ENCODE measurements at places on chromosomes 16 and 17.

GRCh38 chr17:34756637-34757021, 177.2 kb downstream of the TMEM132E start:
- DNase-seq: no peak

DNA sequence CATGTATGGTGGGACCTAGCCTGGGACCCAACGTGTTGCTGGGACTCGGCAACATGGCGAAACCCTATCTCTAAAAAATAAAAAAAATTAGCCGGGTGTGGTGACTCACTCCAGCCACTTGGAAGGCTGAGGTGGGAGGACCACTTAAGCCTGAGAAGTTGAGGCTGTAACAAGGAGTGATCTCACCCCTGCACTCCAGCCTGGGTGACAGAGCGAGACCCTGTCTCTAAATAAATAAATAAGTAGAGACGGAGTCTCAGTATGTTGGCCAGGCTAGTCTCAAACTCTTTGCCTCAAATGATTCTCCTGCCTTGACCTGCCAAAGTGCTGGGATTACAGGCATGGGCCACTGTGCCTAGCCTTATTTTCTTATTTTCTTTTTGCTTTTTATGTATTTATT, 10.1 kb upstream of the CNP start:
- DNase-seq: no peak

GRCh38 chr16:10242916-10243315, 60.7 kb upstream of the GRIN2A start:
- no peak for DNase-seq

GRCh38 chr16:81758376-81758775, 20.7 kb upstream of the PLCG2 start:
- DNase-seq: no peak

DNA sequence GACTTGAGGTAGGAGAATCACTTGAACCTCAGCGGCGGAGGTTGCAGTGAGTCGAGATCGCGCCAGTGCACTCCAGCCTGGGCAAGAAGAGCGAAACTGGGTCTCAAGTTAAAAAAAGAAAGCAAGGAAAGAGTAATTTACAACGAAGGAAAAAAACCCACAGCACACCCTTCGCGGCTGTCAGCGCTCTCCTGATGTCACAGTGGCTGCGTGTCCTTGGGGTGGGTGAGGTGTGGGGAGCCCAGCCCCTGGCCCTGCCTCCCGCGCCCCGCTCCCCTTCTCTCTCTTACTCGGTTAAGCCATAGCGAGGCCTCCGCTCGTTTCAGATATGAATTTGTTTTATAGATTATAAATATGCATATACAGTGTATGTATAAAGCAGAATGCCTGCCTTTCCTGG, 740 bp upstream of the JPT2 start:
- DNase-seq: no peak

GRCh38 chr17:50865868-50866260, 290 bp downstream of the TOB1 start:
- DNase-seq: no peak

GRCh38 chr16:79061181-79061580, 539.4 kb downstream of the MAF start:
- DNase-seq: no peak

DNA sequence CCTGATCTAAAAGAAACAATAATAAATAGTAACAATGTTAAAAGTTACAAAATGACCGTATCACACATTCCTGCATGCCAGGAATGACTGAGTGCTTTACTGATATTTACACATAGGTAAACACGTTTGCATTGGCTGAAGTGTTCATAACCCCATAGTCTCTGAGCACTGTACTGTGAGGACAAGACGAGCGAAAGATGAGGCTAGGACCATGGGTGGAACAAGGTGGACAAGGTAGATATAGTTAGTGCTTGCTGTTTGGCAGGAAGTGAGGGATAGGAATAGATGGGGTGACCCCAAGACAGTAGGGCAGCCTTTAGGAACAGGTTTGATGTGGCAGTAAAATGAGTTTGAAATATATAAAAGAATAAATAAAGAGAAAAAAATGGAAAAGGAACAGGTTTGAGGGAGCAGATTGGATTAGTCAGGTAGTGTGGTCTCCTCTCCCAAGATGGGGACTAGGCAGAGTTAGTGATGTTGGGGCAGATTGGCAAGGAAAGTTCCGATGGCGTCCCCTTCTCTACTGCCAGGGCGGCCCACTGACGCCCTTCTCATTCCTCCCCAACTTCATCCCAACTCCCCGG, 452 bp upstream of the E2F4 start:
- no peak for DNase-seq

DNA sequence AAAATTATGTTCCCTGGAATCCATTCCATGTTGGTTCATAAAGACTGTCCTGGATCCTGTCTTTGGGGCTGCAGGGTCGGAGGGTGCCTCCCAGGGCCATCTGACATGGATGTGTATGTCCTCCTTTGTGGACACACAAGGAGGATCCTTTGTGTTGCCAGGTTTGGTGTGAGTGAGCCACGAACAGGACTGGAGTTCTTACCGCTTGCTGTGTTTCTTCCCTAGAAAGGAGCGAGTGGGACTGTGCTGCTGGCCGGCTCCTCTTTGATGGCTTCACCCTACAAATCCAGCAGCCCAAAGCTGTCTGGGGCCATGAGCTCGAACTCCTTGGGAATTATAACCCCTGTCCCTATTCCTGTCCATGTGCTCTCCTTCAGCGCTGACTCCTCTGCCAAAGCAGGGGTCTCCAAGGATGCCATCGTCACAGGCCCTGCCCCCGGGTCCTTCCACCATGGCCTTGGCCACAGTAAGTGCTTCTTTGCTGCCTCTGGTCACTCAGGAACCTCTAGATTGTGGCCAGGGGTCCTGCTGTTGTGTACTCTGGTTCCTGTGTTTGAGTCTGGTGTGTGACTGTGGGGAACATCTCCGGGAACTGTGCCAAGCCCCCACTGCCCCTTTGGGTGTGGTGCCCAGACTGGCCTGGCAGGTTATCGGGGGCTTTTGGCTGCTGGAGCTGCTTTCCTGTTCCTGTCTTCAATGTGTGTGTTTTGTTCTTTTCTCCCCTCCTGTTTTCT, 29.5 kb downstream of the UBN1 start:
- no peak for DNase-seq

GRCh38 chr16:11668623-11669379, 546 bp downstream of the SNN start:
- no peak for DNase-seq

DNA sequence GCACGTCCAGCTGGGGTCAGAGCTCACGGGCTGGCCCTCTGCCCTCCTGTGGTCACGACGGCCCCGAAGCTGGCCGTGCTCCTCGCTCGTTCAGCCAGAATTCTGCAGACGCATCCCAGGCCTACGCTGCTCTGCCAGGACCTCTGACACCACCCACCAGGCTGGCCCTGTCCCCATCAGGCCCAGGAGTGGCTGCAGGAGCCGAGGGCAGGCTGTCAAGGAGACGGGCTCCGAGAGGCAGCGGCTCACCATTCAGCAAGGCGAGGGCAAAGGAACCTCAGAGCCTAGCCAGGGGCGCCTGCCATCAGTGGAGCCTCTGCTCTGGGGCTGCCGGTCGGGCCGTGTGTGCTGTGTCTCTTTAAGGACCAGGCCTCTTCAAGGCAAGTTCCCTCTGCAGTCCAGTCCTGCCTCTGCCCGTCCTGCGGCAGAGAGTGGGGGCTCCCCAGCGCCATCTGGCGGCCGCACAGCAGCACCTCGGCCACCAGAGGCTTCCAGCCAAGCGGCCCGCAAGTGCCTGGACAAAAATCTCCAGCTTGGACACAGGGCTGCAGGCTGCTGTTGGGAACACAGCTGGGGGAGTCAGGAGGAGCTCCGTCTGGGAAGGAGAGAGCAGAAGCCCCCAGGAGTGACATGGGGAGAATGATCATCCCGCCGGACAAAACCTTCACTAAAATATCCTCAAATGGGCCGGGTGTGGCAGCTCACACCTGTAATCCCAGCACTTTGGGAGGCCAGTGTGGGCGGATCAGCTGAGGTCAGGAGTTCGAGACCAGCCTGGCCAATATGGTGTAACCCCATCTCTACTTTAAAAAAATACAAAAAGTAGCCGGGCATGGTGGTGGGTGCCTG, 7.4 kb upstream of the ABR start:
- DNase-seq: peak; percentile 50

- DNase-seq: no peak
Observed at GRCh38 chr16:56549744-56550385, 15.0 kb upstream of the MT4 start.

DNA sequence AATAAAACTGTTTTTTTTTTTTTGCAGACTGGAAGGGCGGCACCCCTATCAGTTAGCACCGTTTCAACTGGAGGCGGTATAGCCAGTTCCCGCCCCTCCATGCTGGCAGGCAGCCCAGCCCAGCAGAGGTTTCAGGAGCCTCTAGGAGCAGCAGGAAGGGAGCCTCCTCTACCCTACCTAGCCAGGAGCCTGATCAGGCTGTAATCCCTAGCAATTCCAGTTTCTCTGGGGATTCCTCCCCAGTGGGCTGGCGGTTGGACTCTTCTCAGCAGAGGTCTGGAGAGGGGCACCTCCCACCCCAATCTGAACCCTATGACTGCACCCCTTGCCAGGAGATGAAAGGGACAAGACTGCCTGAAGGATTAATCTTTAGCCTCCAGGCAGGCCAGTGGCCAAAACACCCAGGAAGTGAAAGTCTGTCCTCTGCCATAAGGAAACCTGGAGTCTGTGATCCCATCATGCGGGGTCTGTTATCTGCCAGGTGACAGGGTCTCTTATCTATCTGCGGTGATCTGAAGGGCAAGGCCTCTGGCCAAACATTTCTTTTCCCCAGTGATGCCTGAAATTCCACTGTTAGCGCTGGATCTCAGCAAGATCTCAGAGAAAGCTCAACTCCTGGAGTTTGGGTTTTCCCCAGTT, 4.9 kb upstream of the CDH1 start:
- no peak for DNase-seq

GRCh38 chr16:75252946-75253911, 1.8 kb upstream of the BCAR1 start:
- no peak for DNase-seq

DNA sequence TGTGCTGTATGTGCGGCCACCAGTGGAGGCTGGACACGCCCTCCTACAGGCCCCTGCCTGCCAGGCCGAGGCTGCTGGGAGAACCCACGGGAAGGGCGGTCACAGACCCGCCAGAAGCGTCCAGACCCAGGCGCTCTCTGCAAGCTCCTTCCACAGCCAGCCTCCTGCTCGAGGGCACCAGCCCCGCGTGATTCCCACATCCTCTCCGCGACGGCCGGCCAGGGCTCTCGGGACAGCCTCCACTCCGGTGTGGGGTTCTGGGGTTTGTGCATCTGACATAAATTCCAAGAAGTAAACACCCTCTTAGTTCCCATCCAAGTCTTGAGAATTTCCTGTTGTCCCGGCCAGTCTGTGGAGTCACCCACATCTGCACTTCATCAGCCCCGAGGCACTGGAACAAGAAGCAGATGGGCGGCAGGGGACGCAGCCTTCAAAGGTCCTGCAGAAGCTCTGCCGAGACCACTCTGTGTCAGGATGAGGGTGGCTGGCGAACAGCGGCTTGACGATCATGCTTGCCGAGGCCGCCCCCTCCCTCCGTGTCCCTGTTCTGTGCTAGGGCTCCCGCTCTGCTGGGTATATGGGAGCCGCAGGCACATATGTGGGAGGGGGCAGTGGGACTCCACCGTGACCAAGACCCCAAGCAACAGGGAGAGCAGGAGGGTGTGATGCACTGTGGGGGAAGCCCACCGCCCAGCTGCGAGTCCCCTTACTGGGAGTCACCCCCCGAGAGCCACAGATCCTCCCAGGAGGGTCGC, 2.4 kb upstream of the TMEM204 start:
- no peak for DNase-seq

GRCh38 chr17:48997827-48998586, 822 bp downstream of the IGF2BP1 start:
- no peak for DNase-seq

GRCh38 chr17:50207792-50208567, 6.5 kb upstream of the COL1A1 start:
- DNase-seq: no peak

GRCh38 chr17:56833809-56834379, at the start of the genes C17orf67 and DGKE:
Gene C17orf67, minus strand, starts transcription at chr17:56833920. Its CDS starts 18,110 bp downstream, at chr17:56815810.
Gene DGKE, plus strand, starts transcription at chr17:56834151. Its CDS starts 645 bp downstream, at chr17:56834796.
- DNase-seq: peak; percentile 97

- DNase-seq: no peak
Observed at GRCh38 chr16:55323637-55324271, at the start of gene IRX6. Gene IRX6, plus strand, starts transcription at chr16:55324203. Its CDS starts 889 bp downstream, at chr16:55325092.

GRCh38 chr17:81120149-81120484, 45.2 kb upstream of the PVALEF start:
- DNase-seq: no peak

DNA sequence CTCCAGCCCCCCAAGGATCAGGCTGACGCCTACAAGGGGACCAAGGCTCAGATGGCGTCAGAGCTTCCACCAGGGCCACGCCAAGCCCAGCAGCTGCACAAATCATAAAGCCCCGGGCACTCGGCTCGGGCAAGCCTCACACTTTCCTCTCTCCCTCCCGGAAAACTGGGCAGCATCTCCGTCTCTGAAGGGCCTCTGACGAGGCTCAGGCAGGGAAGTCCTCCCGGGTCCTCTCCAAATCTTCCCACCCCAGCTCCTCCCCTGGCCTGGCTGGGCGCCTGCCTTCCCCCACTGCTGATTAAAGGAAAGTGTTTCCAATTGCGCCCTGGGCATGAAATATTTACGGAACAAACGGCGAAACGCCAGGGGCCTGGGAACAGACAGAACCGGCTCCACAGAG, 38.5 kb downstream of the PIEZO1 start:
- no peak for DNase-seq

GRCh38 chr16:76956841-76957240, 234.1 kb upstream of the MON1B start:
- no peak for DNase-seq

- no peak for DNase-seq
Observed at GRCh38 chr17:57405491-57406072, 149.3 kb downstream of the MSI2 start.

- DNase-seq: no peak
Observed at GRCh38 chr17:33469911-33470310, 176.8 kb upstream of the ASIC2 start.

GRCh38 chr16:7090628-7091115, 242.0 kb upstream of the RBFOX1 start:
- DNase-seq: no peak

GRCh38 chr16:28876019-28876659, 2.1 kb upstream of the ATP2A1 start:
- no peak for DNase-seq

GRCh38 chr17:2683912-2684311, 27.7 kb downstream of the CLUH start:
- DNase-seq: no peak

GRCh38 chr17:48751733-48752398, 23.3 kb upstream of the HOXB13 start:
- no peak for DNase-seq

Measured in T-helper 22 cell (primary cell).